ENCODE measurements at places on chromosomes 2 and 18. TPM values are rescaled to one million over a fixed set of nuclear protein-coding genes. Genes with fewer than 3 reads are reported as not detected.

- no peaks in the 10 kb centered on the region for H3K27me3 ChIP-seq
- no peak overlapping the region for H3K27ac ChIP-seq
- no peak overlapping the region for H3K4me3 ChIP-seq
- no peak for DNase-seq
Measured at GRCh38 chr2:74101574-74102300, 46.0 kb downstream of the BOLA3 start.

DNA sequence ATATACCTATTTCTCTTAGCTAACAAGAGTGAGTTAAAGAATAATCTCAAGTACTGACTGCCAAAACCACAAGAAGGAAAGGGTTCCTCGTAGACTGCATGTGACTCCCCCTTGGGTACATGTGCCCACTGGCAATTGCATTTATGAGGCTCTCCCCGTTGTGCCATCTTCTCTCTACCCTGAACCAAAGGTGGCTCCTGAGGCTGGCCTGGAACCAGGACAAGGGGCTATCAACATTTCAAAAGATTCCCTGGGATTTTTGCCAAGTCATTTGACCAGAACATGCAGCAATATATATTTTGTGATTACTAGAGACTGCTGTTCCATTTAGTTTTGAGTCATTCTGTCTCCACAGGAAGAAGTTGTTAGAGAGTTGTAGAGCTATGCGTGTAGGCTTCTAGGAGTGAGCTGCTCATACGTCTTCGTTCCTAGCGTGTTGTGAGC is 45.8 kb downstream of the LAMA3 start:
- no peak overlapping the region for H3K4me3 ChIP-seq
- H3K27ac ChIP-seq, result no peak overlapping the region
- H3K27me3 ChIP-seq, result no peaks in the 10 kb centered on the region
- no peaks in the 10 kb centered on the region for H3K36me3 ChIP-seq

DNA sequence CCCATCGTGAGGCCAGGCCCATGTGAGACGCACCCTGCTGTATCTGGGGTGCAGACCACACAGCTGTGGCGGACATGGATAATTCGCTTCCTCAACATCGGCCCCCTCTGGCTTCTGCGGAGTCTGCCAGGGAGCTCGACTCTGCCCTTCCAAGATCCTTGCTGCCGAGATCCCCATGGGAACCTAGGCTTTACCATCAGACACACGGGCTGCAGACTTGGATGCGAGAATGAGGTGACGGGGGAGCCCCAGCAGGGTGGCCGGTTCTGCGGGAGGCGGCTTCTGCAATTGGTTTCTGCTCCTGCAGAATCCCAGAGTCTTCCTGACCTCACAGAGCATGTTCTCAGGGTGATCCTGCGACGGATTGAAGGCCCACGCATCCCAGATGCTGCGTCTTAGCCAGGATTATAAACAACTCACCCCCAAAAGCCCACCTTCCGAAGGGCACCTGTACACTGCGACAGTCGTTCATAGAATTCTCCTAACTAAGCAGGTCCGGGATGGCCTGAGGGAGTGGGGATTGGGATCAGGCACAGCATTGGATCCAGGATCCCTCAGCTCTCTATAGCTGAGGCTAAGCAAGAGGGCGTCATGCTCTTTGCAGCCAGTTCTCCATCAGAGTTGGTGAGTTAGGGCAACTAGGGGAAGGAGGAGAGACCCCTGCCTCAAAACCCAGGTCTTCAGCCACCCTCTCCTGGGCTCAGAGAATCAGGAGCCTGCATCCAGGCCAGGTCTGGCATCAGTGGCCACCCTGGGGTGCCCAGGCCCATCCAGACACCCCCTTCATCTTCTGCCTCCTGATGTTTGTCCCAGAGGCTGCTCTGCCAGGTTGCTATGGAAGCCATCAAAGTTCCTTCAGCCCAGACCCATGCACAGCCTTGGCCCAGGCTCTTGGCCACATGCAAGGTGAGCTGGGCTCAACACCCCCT is 74.7 kb upstream of the SNTG2 start:
- H3K27me3 ChIP-seq, result no peaks in the 10 kb centered on the region
- no peak overlapping the region for H3K27ac ChIP-seq
- no peak for DNase-seq
- H3K36me3 ChIP-seq, result no peaks in the 10 kb centered on the region
- no peaks in the 10 kb centered on the region for H3K4me1 ChIP-seq
- H3K4me3 ChIP-seq, result no peak overlapping the region

- peaks cover 2% of the 10 kb centered on the region for H3K27me3 ChIP-seq
- no peak for DNase-seq
- no peak overlapping the region for H3K27ac ChIP-seq
Measured at GRCh38 chr2:60091894-60092293, 461.6 kb downstream of the BCL11A start.

- no peaks in the 10 kb centered on the region for H3K36me3 ChIP-seq
- no peaks in the 10 kb centered on the region for H3K4me1 ChIP-seq
- H3K27ac ChIP-seq, result no peak overlapping the region
- no peak overlapping the region for H3K4me3 ChIP-seq
Measured at GRCh38 chr2:223101340-223102039, 49.5 kb downstream of the KCNE4 start.

DNA sequence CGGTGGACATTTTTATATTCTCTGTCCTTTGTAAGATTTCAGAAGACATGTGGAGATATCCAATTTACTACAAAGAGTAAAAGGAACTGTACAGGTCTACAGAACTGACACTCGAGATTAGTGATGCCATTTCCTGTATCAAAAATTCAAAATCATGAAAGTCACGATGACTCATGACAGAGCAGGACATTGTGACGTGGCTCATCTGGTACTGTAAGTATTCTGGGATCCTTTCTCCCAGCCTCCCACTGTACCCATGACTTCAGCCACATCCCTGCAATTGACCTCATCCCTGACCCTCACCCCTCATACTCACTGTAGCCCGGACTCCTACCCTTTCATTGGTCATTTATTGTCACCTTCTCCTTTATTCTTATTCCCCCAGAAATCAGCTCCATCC is 736.5 kb downstream of the EPHA4 start:
- no peak overlapping the region for H3K27ac ChIP-seq
- H3K4me1 ChIP-seq, result no peaks in the 10 kb centered on the region
- H3K36me3 ChIP-seq, result no peaks in the 10 kb centered on the region
- DNase-seq, result no peak
- no peaks in the 10 kb centered on the region for H3K27me3 ChIP-seq
- H3K4me3 ChIP-seq, result no peak overlapping the region

- H3K36me3 ChIP-seq, result no peaks in the 10 kb centered on the region
- H3K27ac ChIP-seq, result no peak overlapping the region
- H3K27me3 ChIP-seq, result no peaks in the 10 kb centered on the region
- no peak for DNase-seq
- H3K4me3 ChIP-seq, result no peak overlapping the region
Measured at GRCh38 chr18:42921226-42921737, 194.2 kb downstream of the RIT2 start.

GRCh38 chr2:197477797-197478196 is 21.8 kb downstream of the HSPD1 start:
- H3K27ac ChIP-seq, result no peak overlapping the region
- no peaks in the 10 kb centered on the region for H3K4me1 ChIP-seq
- no peak for DNase-seq
- peaks cover 71% of the 10 kb centered on the region for H3K36me3 ChIP-seq
- H3K27me3 ChIP-seq, result no peaks in the 10 kb centered on the region

GRCh38 chr2:196183172-196183473 is 11.7 kb upstream of the STK17B start:
- DNase-seq, result no peak
- no peaks in the 10 kb centered on the region for H3K4me1 ChIP-seq
- no peaks in the 10 kb centered on the region for H3K27me3 ChIP-seq
- no peaks in the 10 kb centered on the region for H3K36me3 ChIP-seq

Gene DSG4
- total RNA-seq, result not detected

Gene CYS1
- total RNA-seq, result 0.14 TPM

Gene TSPYL6
- not detected for total RNA-seq
